ENCODE measurements at places on chromosomes 3 and 15.

- no peak for DNase-seq
Measured at GRCh38 chr3:166445865-166446264, 608.6 kb upstream of the BCHE start.

DNA sequence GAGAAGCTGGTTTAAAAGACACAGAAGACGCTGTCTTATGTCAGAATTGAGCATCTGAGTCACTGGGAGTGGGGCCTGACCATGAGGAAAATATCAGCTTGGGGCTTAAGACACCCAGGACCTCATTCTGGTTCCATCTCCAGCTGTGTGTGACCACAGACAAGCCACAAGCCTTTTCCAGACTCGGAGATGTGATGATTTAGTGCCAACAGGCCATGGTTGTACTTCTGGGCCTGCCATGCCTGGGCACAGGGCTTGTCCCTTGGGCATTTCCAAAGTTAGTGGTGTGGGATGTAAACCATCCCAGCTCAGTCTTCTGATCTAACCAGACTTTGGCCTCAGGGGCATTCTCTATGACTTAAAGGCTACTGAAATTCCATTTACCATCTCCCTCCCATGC is 269.8 kb downstream of the RYR3 start:
- no peak for DNase-seq

- no peak for DNase-seq
Measured at GRCh38 chr15:75551091-75551490, 28.0 kb downstream of the PTPN9 start.

GRCh38 chr3:4575381-4575780 is 82.2 kb downstream of the ITPR1 start:
- DNase-seq: no peak

GRCh38 chr3:64354221-64354620 is 129.0 kb upstream of the PRICKLE2 start:
- DNase-seq: no peak

DNA sequence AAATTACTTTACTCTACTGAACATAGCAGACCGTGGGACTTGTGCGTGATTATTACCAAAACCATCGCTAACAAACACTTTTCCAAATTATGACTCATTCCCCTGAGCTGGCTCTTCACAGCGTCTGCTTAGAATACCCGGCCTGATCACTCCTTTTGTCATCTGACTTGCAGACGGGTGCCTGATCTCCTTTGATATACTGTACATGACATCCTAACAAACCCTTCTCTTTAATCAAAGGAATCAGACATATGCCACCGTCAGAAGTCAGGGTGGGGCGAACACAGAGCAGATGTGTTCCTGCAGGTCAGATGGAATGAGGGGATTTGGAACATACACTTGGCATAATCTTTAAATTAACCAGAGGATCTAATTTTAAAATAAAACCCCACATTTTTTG is 48.5 kb upstream of the SH3GL3 start:
- DNase-seq: no peak

DNA sequence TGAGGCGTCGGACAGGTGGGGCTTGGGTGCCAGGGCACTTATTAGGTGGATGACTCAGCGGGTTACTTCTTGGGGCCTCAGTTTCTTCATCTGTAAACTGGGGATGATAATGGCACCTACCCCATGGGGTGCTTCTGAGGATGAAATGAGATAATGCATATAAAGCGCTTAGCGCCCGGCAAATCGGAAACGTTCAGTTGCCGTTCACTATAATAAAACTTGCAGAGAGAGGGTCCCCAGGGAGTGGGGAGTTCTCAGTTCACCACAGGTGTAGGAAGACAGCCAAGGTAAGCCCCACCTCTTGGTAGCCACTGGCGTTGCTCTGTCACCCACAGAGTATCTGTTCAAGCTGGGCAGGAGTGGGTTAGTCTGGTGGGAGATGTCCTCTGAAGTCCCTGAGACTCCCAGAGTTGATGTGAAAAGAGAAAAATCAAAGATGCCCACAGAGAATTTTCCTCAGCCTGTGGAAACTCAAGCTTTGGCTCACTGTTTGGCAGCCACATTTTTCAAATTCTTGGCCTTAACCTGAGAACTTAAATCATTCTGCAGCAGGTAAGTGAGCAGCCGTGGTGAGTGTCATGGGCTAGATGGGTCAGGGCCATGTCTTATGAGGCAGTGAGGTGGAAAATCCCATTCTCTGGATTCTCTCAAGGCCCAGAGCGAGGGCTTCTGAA is 221.5 kb upstream of the BHLHE40 start:
- DNase-seq: no peak

DNA sequence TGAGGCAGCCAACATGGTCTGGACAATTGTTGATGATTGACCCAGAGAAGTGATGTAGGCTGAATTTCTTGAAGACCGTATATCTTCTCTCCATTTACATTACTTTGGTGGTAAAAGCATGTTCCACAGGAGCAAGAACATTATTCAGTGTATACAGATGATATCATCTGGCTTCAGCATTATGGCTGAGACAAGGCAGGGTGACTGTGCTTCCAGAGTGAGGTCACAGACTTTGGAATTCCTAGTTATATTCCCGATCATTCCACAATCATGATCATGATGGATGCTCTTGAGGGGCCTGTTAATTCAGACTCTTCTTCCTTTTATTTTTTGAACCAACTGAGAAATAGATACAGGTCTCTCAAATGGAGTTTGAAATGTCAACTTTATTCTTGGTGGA is 19.0 kb downstream of the PLS1 start:
- no peak for DNase-seq

- DNase-seq: no peak
Measured at GRCh38 chr3:139327861-139328260, 16.0 kb upstream of the MRPS22 start.

DNA sequence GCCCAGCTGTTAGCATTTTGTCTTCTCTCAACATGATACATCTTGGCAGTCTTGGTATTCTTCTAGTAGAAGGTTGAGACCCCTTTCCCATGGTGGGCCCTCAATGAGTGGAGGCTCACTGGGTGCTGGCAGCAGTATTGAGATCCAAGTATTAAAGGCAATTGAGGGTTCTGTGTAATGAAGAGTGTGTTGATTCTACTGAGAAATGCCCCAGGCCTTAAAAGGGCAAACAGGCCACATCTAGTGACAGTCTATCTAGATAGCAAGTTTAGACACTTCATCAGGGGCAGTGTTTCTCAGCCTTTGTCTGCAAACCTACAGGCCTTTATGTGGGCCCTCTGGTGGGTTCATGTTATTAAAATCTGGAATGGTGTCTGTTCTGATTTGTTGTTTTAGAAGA is 9.5 kb downstream of the PPP2R3A start:
- DNase-seq: no peak

- DNase-seq: no peak
Measured at GRCh38 chr3:29605845-29606244, 325.0 kb downstream of the RBMS3 start.

GRCh38 chr15:34973512-34973911 is 4.0 kb upstream of the AQR start:
- DNase-seq: no peak

DNA sequence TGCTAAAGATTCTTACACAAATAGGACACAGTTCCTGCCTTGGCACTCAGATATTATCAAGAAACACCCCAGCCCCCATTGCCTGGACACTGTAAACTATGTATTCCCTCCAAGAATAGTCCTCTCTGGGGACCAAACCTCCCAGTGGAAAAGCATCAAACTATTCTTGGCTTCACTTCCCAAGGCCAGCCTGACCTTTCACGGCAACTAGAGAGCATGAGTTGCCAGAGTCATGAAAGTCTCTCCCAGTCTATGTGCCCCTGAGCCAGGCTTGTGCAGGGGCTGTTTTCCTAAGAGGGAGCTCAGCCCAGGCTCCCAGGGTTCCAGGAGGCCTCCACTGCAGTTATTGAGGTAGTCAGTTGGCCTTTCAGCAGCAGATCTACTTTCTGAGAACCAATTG is 251.9 kb upstream of the TGFBR2 start:
- DNase-seq: no peak

- DNase-seq: no peak
Measured at GRCh38 chr3:81154611-81155143, 606.8 kb downstream of the GBE1 start.

DNA sequence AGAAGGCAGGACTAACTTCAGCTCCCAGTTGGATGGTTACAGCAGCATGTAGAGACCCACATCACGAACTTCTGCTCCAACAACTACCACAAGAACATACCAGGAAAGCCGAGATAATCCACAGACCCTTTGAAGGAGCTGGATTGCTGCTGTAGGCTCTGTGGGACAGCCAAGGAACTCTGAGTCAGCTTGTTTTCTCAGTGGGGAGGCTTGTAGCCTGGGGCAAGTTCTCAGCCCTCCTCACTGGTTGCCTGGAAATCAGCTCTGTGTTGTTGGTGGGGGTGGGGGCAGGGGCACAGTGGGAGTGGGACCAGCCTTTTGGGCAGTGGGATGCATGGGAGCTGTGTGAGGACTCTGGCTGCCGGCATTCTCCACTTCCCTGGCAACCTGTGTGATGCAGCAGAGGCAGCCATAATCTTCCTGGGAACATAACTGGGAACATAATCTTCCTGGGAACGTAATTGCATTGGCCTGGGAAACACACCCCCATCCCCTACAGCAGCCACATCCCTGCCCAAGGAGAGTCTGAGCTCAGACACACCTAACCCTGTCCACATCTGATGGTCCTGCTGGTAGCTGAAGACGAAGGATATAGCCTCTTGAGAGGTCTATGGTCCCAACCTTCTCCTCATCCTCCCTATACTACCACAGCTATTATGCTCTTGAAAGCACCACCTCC is 153.1 kb downstream of the PEAK1 start:
- DNase-seq: no peak

DNA sequence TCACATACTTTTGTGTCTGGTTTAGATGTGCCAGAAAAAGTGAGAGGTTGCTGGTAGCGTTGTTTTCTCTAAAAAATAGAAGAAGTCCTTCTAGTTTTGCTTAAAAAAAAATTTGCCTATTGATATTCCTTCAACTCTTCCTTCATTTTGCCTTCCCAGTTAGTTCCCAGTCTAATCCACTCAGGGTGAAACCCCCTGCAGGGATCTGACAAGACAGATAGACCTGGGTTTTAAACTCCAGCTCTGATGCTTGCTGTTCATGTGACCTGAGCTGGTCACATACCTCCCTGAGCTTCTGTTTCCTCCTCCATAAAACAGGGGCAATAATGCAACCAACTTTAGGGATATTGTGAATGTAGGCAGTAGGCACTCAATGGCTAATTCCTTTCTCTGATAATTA is 18.6 kb upstream of the KCTD6 start:
- DNase-seq: no peak

DNA sequence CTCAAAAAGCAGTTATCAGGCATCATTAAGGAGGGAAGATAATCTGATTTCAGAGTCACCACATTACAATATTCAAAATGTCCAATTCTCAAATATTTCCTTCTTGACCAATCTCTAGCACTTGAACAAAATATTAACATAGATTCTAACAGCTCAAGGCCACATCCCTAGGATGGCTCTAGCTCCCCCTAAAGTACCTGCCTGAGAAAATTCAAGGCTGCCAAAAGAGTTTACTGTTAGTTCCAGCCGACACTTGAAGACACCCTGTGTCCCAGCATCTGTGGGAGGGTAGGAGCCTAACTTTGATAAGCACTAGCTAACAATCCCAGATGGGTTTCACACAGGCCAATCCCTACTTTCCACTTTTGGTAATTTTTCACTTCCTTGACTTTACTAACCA is 10.4 kb downstream of the NSMCE3 start:
- DNase-seq: no peak

GRCh38 chr3:65939801-65940246 is 98.9 kb downstream of the MAGI1 start:
- no peak for DNase-seq

GRCh38 chr15:58361273-58361759 is 70.5 kb upstream of the LIPC start:
- no peak for DNase-seq

DNA sequence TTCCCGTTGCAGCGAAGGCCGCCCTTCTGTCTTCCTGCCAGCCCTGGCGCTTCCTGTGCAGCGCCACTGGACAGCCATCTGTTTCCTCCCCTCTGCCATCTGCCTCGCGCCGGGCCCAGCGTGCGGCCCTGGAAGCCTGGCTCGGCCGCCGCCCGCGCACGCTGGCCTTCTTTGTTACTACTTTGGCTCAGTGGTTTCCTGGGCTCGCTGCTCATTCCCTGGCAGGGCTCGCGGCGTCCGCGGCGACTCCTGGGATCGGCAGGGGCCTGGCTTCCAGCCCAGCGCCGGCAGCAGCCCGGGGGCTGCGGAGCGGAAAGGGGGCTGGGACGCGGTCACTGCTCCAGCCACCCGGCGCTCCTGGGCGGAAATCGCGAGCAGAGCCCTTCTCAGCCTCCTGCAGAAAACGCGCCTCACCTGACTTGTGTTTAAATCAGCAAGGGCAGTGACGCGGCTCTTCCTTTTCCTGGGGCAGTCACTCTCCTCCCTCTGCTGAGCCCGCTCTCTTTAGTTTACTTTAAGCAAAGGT is 10.0 kb downstream of the CMTM7 start:
- peak; percentile 52 for DNase-seq

- no peak for DNase-seq
Measured at GRCh38 chr3:125028657-125029056, 27.1 kb downstream of the HEG1 start.

GRCh38 chr3:13157986-13158385 is 84.8 kb upstream of the IQSEC1 start:
- no peak for DNase-seq

GRCh38 chr3:96843505-96844203 is 29.3 kb downstream of the EPHA6 start:
- DNase-seq: no peak

DNA sequence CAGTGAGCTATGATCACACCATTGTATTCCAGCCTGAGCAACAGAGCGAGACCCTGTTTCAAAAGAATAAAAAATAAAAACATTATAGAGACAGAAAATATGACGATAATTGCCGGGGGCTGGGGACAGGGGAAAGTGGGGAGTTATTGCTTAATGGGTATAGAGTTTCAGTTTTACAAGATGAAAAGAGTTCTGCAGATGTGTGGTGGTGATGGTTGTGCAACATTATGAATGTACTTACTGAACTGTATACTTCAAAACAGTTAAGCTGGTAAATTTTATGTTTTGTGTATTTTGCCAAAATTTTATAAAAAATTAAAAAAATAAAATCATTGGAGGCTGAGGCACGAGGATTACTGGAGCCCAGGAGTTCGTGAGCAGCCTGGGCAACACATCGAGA is 24.8 kb upstream of the ZNF774 start:
- DNase-seq: no peak

- DNase-seq: no peak
Measured at GRCh38 chr3:81497572-81498251, 263.7 kb downstream of the GBE1 start.

- no peak for DNase-seq
Measured at GRCh38 chr15:39013262-39013661, 448.6 kb upstream of the RASGRP1 start.

DNA sequence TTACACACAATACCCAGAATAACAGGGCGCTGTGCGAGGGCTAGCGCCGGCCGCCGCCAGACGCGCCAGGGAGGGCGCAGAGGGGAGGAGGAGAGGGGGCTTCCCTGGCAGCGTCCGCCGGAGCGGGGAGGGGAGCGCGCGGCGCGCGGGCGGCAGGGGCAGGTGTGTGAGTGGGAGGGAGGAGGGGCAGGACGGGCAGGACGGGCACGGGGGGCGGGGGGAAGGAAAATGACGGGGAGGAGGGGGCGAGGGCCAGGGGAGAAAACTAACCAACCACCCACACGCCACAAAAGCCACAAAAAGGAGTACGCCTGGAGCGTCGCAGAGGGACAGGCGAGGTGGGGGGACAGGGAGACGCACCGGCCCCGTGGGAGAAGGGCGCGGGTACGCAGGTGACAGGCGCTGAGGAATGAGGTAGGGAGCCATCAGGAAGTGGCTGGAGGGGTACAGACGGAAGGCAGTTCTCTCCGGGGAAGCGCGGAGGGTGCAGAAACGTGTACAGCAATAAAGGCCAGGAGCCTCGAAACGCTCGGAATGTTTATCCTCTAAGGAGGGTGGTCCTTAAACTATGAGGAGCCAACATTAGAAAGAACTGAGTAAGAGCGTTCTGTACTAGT is 610 bp upstream of the SATB1 start:
- peak; percentile 75 for DNase-seq
